ENCODE measurements at places on chromosomes 16 and 17. TPM values are rescaled to one million over a fixed set of nuclear protein-coding genes. Genes with fewer than 3 reads are reported as not detected.
A peak's percentile ranks its signal among the peaks of the same experiment; 100 is the strongest.

DNA sequence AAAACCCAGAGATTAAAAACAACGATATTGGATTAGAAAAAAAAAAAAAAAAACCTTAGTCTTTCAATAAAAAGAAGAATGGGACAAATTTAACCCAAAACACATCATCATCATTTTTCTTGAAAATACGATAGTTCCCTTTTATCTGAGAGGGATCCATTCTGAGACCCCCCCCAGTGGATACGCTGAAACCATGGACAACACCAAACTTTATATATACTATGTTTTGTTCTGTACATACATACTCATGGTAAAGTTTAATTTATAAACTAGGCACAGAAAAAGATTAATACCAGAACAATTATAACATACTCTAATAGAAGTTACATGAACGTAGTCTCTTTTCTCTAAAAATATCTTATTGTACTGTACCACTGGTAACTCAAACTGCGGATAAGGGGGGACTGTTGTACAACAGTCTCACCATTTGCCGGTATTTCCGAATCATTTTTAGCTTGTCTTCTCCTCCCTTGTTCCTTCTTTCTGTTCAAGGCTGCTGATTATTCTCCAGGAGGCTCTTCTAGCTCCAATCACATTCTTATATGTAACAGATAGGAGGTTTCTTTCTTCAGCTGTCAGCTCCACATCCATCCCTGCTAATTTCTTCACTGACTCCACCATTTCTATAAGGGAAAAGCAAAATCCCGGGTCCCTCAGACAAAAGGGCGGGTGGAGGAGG lies 37.0 kb downstream of the RNF135 start:
- H3K4me3 ChIP-seq, result peak overlapping the region; percentile 60
- no peak for DNase-seq
- no peaks in the 10 kb centered on the region for H3K36me3 ChIP-seq
- H3K4me1 ChIP-seq, result no peaks in the 10 kb centered on the region
- H3K27me3 ChIP-seq, result no peaks in the 10 kb centered on the region
- H3K27ac ChIP-seq, result peak overlapping the region; percentile 89

DNA sequence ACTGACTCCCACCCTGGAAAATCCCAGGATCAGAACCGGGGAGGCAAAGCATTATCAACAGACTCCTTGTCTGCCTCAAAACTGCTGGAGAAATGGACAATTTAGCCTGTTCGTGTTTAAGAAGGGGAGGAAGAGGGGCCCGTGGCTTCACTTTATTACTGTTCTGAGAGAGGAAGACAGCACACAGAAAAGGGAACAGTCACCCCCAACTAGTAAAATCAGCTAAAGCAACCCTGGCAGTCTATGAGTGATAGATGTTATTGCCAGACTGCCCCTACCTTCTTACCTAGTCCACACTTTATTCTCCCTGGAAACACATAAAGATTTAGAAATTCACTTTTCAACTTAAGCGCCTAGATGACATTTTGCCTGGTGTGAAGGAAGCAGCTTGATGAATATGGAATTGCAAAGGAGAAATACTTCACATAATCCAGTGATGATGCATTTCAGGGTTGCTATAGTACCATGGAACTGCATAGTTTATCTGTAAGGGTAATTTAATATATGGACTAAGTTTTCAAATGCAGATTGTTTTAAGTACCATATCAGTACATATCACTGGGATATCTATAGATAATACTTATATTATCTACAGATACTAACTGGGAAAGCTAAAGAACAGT lies 36.9 kb upstream of the TRAP1 start:
- no peak overlapping the region for H3K27ac ChIP-seq
- H3K27me3 ChIP-seq, result no peaks in the 10 kb centered on the region
- no peak overlapping the region for H3K4me3 ChIP-seq
- H3K36me3 ChIP-seq, result no peaks in the 10 kb centered on the region

DNA sequence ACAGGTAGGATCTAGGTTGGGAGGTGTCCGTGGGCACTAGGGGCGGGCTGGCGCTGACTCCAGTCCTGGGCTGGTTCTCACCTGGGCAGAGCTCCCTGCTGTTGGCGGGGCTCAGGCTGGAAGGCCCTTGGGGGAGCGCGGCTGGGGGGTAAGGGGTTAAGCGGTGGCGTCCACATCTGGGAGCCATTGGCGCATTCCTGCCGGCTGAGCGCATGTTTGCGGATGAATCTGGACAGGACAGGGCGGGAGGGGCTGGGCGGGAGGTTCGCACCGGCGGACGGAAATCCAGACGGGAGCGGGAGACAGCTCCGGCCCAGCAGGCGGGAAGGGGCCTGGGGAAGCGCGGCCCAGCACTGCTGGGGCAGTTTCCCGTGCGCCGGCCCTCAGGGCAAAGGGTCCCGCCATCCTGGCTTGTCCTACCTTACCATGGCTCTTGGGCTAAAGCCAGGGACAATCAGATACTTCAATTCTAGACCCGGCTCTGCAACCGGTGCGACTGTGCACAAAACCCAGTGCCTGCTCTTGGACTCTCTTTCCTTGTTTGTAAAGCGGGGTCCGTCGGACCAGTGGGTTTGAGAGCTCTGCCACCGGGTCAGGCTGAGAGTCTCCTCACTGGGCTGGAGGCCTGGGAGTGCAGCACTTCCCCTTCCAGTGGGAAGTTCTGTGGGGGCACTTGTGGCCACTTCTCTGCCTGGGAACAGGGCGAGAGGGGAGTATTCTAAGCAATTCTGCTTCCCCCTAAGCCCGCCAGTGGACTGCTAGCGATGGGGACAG lies 7.8 kb downstream of the RARA start:
- no peaks in the 10 kb centered on the region for H3K27me3 ChIP-seq
- H3K27ac ChIP-seq, result peak overlapping the region; percentile 95
- peaks cover 39% of the 10 kb centered on the region for H3K4me1 ChIP-seq

GRCh38 chr17:41988418-41988817 lies 21.8 kb downstream of the CNP start:
- H3K4me3 ChIP-seq, result no peak overlapping the region
- H3K27me3 ChIP-seq, result no peaks in the 10 kb centered on the region
- no peaks in the 10 kb centered on the region for H3K4me1 ChIP-seq
- H3K36me3 ChIP-seq, result no peaks in the 10 kb centered on the region
- H3K27ac ChIP-seq, result no peak overlapping the region
- DNase-seq, result no peak

DNA sequence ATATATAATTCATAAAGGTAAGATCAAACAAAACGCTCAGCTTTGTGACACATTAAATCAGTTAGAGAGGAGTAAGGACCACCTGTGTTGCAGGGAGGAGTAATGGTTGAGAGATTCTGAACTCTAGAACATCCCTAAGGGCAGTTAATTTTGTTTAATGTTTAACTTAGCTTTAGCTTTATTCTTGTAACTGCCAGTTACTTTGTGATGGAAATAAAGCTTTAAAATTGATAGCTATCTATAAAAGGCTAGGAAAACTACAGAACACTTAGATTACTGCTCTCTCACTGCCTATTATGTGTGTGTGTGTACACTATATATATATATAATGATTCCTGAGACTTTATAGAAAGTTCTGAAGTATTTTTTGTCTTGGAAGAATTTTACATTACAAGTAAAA lies 37.8 kb downstream of the PTRH2 start:
- no peaks in the 10 kb centered on the region for H3K4me1 ChIP-seq
- DNase-seq, result no peak
- no peaks in the 10 kb centered on the region for H3K36me3 ChIP-seq

- H3K4me1 ChIP-seq, result no peaks in the 10 kb centered on the region
- H3K27ac ChIP-seq, result peak within 1 kb of the TSS; percentile 71
- no peaks in the 10 kb centered on the region for H3K27me3 ChIP-seq
- peak; percentile 16 for DNase-seq
- peak within 1 kb of the TSS; percentile 35 for H3K4me3 ChIP-seq
Observed at GRCh38 chr17:69141431-69142174, at the start of gene ABCA6. ABCA6 (minus strand) TSS chr17:69141895; CDS start chr17:69140703, 1,192 bp downstream.

DNA sequence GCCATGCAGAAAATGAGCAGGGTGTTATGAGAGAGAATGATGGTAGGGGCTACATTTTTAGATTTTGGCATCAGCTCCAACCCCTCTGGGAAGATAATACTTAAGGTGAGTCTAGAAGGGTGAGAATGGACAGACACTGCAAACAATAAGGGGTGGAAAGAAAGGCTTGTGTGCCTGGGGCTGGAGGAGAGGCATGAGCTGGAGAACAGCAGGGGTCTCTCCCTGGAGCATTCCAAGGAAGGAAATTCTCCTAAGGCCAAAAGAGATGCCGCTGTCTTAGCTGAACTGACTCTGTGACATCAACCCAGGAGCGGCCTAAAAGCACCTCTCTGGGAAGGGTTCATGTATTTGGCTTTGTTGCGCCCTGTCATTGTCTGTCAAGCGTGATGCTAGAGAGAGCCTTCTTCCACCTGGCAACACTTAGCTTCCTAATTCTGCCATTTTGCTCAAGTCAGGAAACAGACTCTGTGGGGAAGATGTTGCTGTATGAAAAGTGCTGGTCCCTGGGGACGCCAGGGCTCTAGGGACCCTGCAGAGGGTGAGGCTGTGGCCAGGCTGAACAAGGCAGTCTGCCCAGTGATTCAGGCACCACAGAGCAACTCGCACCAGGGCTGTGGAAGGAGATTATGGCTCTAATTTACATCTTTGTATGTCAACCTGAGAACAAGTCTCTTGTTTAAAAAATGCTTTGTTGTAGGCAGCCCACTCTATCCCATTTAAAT lies 225.7 kb downstream of the CBLN1 start:
- H3K27me3 ChIP-seq, result no peaks in the 10 kb centered on the region
- no peak overlapping the region for H3K4me3 ChIP-seq
- H3K27ac ChIP-seq, result no peak overlapping the region
- no peaks in the 10 kb centered on the region for H3K36me3 ChIP-seq
- DNase-seq, result no peak

- H3K27me3 ChIP-seq, result no peaks in the 10 kb centered on the region
- H3K27ac ChIP-seq, result peak overlapping the region; percentile 100
- peak overlapping the region; percentile 72 for H3K4me3 ChIP-seq
- H3K4me1 ChIP-seq, result peaks cover 7% of the 10 kb centered on the region
- DNase-seq, result peak; percentile 93
Observed at GRCh38 chr17:8151641-8152111, 528 bp downstream of the PER1 start.

DNA sequence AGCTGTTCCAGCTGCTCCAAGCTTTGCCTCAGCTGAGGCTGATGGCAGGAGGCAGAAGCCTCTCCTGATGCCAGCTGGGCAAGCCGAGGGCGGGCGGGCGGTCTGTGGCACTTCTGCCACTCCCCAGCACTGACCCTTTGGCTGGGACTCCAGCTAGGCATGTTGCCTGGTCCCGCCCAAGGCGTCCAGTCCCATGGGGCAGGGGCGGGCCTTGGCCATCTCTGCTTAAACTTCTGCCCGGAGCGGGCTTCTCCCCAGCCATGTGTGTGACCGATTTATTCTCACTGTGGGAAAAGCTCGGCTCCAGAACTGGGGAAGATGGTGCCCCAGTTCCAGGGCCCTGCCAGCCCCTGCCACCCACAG lies 349.1 kb downstream of the SEC14L1 start:
- no peaks in the 10 kb centered on the region for H3K36me3 ChIP-seq
- peaks cover 4% of the 10 kb centered on the region for H3K4me1 ChIP-seq
- DNase-seq, result peak; percentile 82

The CCL4L2 gene
- total RNA-seq, result 6.7 TPM

The PDE6G gene
- not detected for total RNA-seq

The DNAI2 gene
- total RNA-seq, result 2.1 TPM

The SULT1A4 gene
- 2.9 TPM for total RNA-seq

The TMED6 gene
- not detected for total RNA-seq

The KRTAP4-1 gene
- total RNA-seq, result not detected

The CYGB gene
- 7.8 TPM for total RNA-seq

The HES7 gene
- total RNA-seq, result not detected

The GNAO1 gene
- not detected for total RNA-seq

The PHOSPHO1 gene
- not detected for total RNA-seq

The KCNAB3 gene
- 32.7 TPM for total RNA-seq

The JUP gene
- total RNA-seq, result 75.6 TPM

All from uterus (tissue), 4 donors.